ENCODE measurements at places on chromosomes 2 and 18. TPM values are rescaled to one million over a fixed set of nuclear protein-coding genes. Genes with fewer than 3 reads are reported as not detected.

DNA sequence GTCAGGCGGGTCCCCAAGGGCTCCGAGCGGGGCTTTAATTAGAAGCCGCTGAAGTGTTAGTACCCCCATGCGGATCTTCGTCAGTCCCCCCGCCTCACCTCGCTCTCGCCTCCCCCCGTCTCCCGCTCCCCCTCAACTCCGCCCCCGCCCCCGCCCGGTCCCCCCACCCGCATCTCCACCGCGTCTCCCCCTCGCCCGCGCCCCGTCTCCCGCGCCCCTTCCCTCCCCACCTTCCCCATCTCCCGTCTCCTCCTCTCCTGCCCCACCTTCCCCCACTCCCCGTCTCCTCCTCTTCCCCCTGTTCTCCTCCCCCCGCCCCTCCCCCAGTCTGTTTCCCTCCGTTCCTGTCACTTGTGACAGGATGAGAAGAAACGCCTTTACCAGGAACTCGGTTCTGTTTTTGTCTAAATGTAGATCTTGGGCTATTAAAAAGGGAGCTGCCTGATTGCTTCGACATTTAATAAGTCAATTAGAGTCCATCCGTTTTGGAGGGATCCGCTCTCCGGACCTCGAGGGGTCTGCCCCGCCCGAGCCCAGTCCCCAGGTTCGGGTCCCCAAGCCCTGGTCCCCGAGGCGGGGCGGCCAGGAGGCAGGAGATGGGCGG, 969 bp upstream of the ALKAL2 start:
- peak overlapping the region; percentile 83 for H3K4me3 ChIP-seq
- H3K27ac ChIP-seq = no peak overlapping the region
- no peak for DNase-seq
- H3K27me3 ChIP-seq = peaks cover 3% of the 10 kb centered on the region
- H3K36me3 ChIP-seq = peaks cover 16% of the 10 kb centered on the region

- peaks cover 15% of the 10 kb centered on the region for H3K4me1 ChIP-seq
- H3K4me3 ChIP-seq = no peak overlapping the region
Observed at GRCh38 chr18:77147418-77147852, 14.9 kb upstream of the MBP start.

GRCh38 chr2:11071939-11072338, 83.3 kb upstream of the SLC66A3 start:
- H3K4me3 ChIP-seq = no peak overlapping the region
- H3K36me3 ChIP-seq = no peaks in the 10 kb centered on the region
- H3K27ac ChIP-seq = no peak overlapping the region
- H3K27me3 ChIP-seq = peaks cover 1% of the 10 kb centered on the region
- H3K4me1 ChIP-seq = no peaks in the 10 kb centered on the region
- no peak for DNase-seq

DNA sequence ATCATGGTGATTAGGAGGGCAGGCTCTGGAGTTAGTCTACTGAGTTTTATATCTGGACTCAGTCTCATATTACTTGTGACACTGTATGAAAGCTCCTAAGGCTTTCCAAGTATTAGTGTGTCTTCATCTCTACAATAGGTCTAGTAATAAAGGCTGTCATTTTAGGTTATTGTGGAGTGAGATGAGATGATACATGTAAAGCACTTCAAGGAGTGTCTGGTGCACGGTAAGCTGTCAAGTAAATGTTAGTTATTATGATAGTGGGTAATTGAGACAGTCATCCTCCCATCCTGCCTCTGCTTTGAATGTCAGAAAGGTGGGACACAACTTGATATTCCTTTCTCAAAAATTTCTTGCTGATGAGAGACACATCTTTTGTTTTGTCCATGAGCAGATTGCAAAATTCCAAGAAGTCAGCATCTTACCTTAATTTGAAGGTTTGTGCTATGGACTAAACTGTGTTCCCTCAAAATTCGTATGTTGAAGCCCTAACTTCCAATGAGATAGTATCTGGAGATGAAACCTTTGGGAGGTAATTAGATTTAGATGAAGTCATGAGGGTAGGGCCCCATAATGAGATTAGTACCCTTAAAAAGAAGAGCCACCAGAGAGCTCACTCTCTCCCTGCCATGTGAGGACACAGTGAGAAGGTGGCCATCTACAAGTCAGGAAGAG, 41.4 kb upstream of the UPP2 start:
- peaks cover 13% of the 10 kb centered on the region for H3K4me1 ChIP-seq
- H3K27ac ChIP-seq = peak overlapping the region; percentile 21
- DNase-seq = no peak
- H3K4me3 ChIP-seq = no peak overlapping the region
- no peaks in the 10 kb centered on the region for H3K27me3 ChIP-seq

GRCh38 chr2:147051248-147051647, 793.6 kb upstream of the ACVR2A start:
- peaks cover 5% of the 10 kb centered on the region for H3K27me3 ChIP-seq
- H3K4me3 ChIP-seq = no peak overlapping the region
- H3K36me3 ChIP-seq = no peaks in the 10 kb centered on the region
- no peak overlapping the region for H3K27ac ChIP-seq
- DNase-seq = no peak

GRCh38 chr18:24033641-24034412, 19.3 kb downstream of the TTC39C start:
- peaks cover 3% of the 10 kb centered on the region for H3K4me1 ChIP-seq
- DNase-seq = no peak
- no peak overlapping the region for H3K4me3 ChIP-seq
- H3K27ac ChIP-seq = no peak overlapping the region

DNA sequence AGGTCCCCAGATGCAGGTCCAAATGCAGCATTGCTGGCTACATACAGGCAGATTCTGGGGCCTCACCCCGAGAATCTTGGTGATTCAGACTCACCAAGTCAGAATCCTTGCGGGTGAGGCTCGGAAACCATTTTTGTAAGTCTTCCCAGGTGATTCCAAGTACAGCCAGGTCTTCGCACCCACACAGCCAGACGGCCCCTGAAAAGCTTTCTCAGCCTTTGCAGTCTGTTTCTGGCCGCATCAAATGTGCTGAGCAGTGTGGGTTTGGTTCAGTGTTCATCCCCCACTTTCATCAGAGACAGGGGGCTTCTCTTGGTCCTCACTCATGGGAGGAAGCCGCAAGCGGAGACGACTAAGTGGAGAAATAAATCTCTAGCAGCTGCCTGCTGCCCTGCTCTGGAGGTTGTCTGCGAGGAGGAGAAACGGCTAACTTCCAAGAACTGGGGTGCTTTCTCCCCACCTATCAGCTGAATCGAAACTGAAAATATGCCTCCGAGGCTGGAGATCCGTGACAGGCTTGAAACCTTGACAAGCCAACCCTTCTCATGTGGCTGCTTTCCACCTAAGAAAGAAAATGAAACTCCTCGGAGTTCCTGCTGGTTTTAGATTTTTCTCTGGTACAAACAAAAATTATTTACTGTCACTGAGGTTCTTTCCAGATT, 8.9 kb upstream of the TMEM185B start:
- H3K4me1 ChIP-seq = no peaks in the 10 kb centered on the region
- H3K27ac ChIP-seq = no peak overlapping the region
- peaks cover 21% of the 10 kb centered on the region for H3K27me3 ChIP-seq
- H3K36me3 ChIP-seq = no peaks in the 10 kb centered on the region

- H3K4me1 ChIP-seq = peaks cover 5% of the 10 kb centered on the region
- no peak for DNase-seq
- H3K27me3 ChIP-seq = peaks cover 45% of the 10 kb centered on the region
- no peak overlapping the region for H3K27ac ChIP-seq
- no peaks in the 10 kb centered on the region for H3K36me3 ChIP-seq
- no peak overlapping the region for H3K4me3 ChIP-seq
Observed at GRCh38 chr18:37483984-37484819, 81.4 kb downstream of the CELF4 start.

- H3K27me3 ChIP-seq = no peaks in the 10 kb centered on the region
- no peaks in the 10 kb centered on the region for H3K4me1 ChIP-seq
- H3K4me3 ChIP-seq = no peak overlapping the region
- DNase-seq = no peak
- no peaks in the 10 kb centered on the region for H3K36me3 ChIP-seq
Observed at GRCh38 chr18:41311571-41312547, 643.2 kb upstream of the PIK3C3 start.

- H3K27me3 ChIP-seq = no peaks in the 10 kb centered on the region
- DNase-seq = no peak
- peak overlapping the region; percentile 66 for H3K27ac ChIP-seq
- peaks cover 3% of the 10 kb centered on the region for H3K36me3 ChIP-seq
- H3K4me3 ChIP-seq = peak overlapping the region; percentile 97
Observed at GRCh38 chr2:27320958-27321543, 1.8 kb downstream of the MPV17 start.

DNA sequence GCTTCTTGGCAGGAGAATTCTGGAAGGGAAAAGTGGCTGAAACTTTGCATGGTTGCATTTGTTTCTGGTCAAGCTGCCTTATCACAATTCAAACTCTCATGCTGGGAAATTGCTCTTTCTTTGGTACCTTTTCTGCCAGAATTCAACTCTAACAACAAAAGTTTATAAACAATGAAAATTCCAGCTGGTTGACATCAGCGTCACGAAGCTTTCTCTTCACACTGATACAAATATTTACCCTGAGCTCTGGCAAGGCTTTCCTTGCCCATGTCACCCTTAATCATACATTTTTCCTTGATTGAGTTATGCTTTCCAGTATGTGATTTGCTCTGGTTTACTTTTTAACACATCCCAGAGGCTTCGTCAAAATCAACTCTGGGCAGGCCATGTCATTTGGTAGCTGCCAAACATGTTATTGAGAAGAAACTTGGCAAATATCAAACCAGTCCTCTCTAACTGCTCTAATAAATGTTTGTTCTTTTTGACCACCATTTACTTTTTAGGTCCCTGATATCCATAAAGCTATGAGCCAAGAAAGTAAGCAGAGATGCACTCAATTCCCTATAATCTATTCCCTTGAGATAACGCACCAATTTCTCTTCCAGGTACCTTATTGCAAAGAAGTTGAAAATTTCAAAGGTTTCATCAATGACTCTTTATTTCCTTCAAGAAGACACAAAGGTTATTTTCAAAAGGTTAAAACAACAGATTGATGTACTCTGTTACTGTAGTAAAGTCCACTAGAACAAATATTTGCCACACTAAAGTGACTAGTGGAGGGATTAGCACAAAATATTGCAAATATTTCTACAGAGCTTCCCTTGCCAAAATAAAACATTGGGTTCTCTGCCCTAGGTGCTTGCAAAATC, 1241.1 kb upstream of the ZEB2 start:
- no peak for DNase-seq
- no peaks in the 10 kb centered on the region for H3K36me3 ChIP-seq
- H3K27me3 ChIP-seq = no peaks in the 10 kb centered on the region

- DNase-seq = no peak
- no peak overlapping the region for H3K27ac ChIP-seq
- no peak overlapping the region for H3K4me3 ChIP-seq
- H3K27me3 ChIP-seq = no peaks in the 10 kb centered on the region
- no peaks in the 10 kb centered on the region for H3K4me1 ChIP-seq
- H3K36me3 ChIP-seq = peaks cover 27% of the 10 kb centered on the region
Observed at GRCh38 chr18:24306201-24306600, 91.4 kb downstream of the OSBPL1A start.

DNA sequence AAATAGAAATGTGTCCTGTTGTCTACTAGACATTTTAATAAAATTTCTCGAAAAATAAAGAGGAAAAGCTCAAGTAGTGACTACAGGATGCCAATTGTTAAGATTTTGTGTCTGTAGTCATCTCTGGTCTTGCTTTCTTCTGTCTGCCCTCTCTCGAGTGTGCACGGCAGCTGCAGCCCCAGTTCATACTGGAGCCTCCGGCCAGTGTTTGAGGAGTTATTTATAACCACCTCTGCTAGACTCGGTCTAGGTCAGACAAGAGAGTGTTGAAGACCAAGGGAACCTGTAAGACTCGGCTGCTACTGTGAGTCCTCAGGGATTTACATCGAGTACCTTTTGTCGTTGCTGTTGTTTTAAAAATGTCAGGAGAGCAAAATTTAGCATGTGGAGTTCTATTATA, 810.1 kb upstream of the POU3F3 start:
- peaks cover under 1% of the 10 kb centered on the region for H3K4me1 ChIP-seq
- no peak overlapping the region for H3K27ac ChIP-seq
- H3K36me3 ChIP-seq = no peaks in the 10 kb centered on the region
- H3K27me3 ChIP-seq = peaks cover 4% of the 10 kb centered on the region
- no peak for DNase-seq

DNA sequence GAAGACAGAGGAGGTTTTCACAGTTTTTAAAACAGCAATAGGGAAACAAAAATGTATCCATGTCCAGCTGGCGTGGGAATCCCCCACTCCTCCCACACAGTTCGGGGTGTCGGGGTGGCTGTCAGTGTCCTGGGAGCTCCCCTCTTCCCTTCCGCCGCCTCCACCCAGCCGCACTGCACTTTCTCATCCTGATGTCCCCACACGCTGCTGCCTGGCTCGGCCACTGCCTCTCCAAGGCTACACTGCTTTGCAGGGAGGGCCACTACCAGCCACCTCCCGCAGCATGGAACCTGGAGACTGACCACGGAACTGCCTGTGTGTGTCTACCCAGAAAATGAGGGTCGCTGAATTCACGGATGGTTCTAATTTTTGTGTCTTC, 138.7 kb upstream of the CTDP1 start:
- no peak overlapping the region for H3K27ac ChIP-seq
- H3K4me1 ChIP-seq = no peaks in the 10 kb centered on the region
- H3K36me3 ChIP-seq = no peaks in the 10 kb centered on the region
- DNase-seq = peak; percentile 82

DSG1 gene
- not detected for total RNA-seq

DNA sequence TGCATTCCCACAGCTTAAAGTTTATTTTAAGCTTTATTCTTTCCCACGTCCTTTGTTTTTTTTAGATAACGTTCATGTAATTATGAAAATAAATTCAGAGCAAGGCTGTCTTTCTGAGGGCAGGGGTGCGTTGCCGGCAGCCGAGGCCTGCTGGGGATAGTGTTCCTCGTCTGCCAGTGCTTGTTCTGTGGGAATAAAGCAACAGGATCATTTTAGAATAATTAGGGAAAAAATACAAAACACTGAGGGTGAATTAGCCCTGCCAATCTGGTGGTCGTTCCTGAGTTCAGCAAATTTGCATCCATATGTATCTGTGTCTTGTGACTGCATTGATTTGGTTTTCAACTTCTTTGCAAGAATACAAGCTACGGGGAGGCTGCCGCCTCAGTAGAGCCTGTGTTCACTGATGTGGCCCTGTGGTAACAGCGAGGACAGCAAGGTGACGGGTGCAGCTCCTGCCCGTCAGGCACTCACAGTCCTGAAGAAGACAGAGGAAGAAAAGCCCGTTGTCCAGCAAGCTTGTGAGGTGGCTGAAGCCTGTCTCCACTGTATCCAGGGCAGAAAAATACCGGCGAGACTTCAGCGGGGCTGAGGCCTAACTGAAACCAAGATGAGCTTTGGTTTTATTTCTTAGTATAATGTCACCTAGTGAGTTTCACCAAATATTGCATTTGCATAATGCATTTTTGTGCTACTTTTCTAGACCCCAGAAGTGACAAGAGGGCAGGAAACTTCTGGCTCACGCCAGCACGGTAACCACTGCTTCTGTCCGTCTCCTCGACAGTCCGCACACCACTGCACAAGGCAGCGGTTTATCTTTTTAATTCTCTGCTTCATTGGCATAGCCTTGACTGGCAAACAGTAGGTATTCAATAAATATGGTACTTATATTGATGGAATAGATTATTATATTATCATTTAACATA, 64.5 kb downstream of the SH3YL1 start:
- peaks cover 10% of the 10 kb centered on the region for H3K4me1 ChIP-seq
- H3K4me3 ChIP-seq = no peak overlapping the region
- no peak for DNase-seq
- H3K27ac ChIP-seq = no peak overlapping the region
- H3K36me3 ChIP-seq = no peaks in the 10 kb centered on the region

GRCh38 chr18:45037618-45038017, 356.9 kb downstream of the SETBP1 start:
- H3K4me1 ChIP-seq = peaks cover 14% of the 10 kb centered on the region
- H3K36me3 ChIP-seq = peaks cover 36% of the 10 kb centered on the region
- no peak overlapping the region for H3K27ac ChIP-seq
- H3K4me3 ChIP-seq = no peak overlapping the region
- DNase-seq = no peak
- no peaks in the 10 kb centered on the region for H3K27me3 ChIP-seq

Measured in osteocyte (in vitro differentiated cells).